ENCODE measurements at places on chromosomes 2 and 18.
A peak's percentile ranks its signal among the peaks of the same experiment; 100 is the strongest.

GRCh38 chr2:176167398-176167797 lies 10.3 kb downstream of the HOXD3 start:
- no peak for DNase-seq

DNA sequence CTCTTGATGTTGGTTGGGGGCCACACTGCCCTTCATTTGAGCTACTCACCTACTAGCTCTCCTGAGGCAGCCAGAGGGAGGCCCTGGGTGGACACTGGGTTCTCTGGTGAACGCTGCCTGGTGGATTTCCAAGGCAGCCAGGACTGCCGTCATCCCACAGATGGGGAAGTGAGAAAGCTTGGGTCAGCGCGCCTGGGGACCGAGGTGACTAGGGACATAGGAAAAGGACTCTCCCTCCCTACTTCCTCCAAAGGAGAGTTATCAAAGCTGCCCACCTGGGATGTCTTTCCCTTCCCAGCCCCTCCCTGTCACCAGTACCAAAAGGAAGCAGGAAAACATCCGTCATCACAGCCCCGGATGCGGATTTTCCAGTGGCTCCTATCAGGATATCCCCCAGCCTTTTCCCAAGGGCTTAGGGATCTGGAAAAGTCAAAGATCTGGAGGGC lies 3.8 kb upstream of the SEMA4C start:
- peak; percentile 42 for DNase-seq

DNA sequence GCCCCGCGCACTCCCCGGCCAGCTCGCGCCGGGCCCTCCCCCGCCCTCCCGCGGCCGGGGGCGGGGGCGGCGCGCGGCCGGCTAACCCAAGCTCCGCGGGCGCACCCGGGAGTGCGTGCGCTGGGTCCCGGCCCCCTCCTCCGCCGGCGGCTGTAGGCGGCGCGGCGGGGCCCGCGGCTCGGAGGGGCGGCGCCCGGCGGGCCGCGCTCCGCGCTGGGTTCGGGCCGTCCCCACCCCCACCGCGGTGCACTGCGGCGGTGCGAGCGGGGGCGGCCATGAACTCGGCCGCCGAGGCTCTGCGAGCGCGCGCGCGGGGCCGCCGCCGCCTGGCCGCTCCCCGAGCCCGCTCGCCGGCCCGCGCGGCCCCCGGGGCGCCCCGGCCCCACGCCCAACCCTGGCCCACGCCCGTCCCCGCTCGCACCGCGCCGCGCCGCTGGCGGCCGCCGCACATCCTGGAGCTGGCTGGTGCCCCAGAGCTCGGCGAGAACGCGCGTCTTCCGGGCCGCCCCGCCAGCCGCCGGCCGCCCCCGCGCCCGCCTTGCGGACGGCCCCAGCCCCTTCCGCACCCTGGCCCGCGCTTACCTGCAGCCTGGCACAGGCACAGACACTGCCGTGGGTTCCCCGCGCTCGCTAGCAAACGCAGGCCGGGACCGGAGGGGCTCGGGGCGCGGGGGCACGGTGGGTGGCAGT lies at the start of gene ZBTB14:
ZBTB14 (minus strand) TSS at position 496 of the 690 bp plus-strand sequence. CDS start 2,480 bp downstream, outside the sequence.
- DNase-seq: peak; percentile 82

DNA sequence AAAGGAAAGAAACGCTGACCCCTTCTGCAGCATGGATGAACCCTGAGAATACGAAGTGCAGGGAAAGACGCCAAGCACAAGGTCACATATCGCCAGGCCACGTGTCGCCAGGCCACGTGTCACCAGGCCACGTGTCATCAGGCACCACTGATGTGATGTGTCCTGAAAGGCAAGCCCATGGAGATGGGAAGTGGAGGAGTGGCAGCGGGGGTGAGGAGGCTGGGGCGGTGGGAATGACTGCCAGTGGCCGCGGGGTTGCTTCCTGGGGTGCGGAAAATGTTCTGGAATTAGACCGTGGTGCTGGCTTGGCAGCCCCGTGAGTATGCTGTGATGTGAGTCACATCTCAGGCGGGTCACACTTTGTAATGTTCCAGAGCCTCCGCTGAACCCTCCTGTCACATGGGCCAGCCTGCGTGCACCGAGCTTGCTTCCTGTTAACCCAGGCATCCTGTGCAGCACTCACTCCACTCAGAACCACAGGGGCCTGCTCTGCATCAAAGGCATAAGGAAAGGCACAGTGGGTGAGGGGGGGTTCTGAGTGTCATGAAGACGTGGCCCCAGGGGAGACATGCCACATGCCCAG lies 39.0 kb downstream of the SLC66A2 start:
- peak; percentile 73 for DNase-seq

GRCh38 chr2:218290316-218291261 lies 1.7 kb downstream of the TMBIM1 start:
- DNase-seq: no peak

- DNase-seq: no peak
Observed at GRCh38 chr2:15084826-15085489, 452.4 kb downstream of the LRATD1 start.

GRCh38 chr2:189802396-189802912 lies 18.2 kb downstream of the PMS1 start:
- no peak for DNase-seq

DNA sequence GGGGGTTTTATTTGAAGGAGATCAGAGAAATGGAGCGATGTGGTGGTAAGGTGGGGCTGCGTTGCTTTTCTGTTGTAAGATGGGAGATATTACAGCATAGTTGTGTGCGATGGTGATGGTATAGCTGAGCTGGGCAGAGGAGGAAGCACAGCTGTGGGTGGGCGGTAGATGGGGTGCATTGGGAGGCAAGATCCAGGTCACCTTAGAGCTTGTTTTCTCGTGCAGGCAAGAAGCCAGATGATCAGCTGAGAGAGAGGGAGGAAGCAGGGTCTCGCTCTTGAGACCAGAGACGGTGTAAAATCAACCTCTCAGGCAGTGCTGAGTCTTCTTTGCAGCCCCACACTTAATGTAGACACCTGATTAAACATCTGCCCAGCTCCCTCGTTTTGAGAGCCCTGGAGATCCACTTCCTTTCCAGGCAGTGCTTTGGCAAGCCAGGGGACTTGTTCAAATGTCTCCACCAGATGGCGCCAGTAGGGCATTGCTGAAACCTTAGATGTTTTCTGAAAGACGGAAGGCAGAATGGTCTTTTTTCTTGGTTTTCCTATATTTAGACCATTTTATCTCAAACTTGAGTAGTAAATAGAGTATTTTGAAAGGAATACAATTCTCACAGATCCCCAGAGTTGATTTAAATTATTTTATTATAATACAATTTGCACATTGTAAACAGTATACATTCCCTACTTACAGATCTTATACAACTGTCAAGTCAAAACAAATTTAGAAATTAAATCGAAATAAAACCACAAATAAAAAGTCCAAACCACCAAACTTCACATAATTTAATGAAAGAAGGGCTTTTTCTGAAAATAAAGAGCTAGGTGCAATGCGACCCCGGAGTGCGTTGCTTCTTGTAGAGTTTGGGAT lies 21.1 kb upstream of the LYPD6B start:
- peak; percentile 69 for DNase-seq

DNA sequence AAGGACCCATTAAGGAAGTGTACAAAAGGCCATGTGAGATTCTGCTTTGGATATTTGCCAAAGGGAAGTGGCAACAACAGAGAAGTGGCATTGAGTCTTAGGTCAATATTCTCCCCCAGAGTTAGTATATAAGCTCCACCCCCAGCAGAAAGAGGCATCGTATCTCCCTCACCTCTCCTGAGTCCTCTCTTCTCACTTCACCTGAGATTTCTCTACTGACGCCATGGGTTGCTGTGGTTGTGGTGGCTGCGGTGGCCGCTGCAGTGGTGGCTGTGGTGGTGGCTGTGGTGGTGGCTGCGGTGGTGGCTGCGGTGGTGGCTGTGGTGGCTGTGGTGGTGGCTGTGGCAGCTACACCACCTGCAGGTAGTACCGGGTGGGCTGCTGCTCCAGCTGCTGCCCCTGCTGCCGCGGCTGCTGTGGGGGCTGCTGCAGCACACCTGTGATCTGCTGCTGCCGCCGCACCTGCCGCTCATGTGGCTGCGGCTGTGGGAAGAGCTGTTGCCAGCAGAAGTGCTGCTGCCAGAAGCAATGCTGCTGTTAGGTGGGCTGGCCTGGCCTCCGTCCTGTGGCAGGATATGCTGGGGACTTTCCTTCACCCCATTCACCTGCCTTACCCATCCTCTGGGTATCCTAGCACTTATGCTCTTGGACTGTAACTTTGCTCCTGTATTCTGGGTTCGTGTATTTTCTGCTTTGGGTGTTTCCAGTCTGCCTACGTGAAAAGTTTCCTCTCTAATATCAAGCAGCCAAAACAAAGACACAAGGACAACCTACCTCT lies 5.9 kb downstream of the SCYGR3 start:
- DNase-seq: peak; percentile 12

- no peak for DNase-seq
Observed at GRCh38 chr18:26826656-26827235, 38.8 kb downstream of the AQP4 start.

DNA sequence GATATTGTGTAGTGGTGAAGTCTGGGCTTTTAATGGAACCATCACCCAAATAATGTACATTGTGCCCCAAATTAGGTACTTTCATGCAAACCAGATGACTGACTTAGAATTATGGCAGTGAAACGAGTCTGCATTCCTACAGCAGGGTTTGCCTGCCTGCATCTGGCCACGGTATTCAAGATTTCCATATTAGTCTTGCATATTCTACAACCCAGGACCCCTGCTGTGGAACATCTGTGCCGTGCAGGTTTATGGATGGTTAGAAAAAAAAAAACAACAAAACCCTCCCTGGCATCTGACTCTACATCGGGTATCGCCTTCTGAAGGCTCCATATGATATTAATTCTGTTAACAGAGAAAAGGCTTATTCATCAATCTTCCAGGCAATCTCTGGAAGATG lies 394.8 kb downstream of the DCDC2C start:
- DNase-seq: no peak

GRCh38 chr2:42874949-42875801 lies 82.8 kb upstream of the HAAO start:
- no peak for DNase-seq

GRCh38 chr2:177261116-177262060 lies 3.1 kb downstream of the NFE2L2 start:
- no peak for DNase-seq
